Heart left ventricle (tissue), 16 donors: ENCODE measurements at places on chromosomes 12 and 14.

- no peak for DNase-seq
Measured at GRCh38 chr12:31353750-31354708, 28.1 kb upstream of the SINHCAF start.

- peak; percentile 29 for DNase-seq
Measured at GRCh38 chr12:117045160-117046010, 53.8 kb downstream of the TESC start.

DNA sequence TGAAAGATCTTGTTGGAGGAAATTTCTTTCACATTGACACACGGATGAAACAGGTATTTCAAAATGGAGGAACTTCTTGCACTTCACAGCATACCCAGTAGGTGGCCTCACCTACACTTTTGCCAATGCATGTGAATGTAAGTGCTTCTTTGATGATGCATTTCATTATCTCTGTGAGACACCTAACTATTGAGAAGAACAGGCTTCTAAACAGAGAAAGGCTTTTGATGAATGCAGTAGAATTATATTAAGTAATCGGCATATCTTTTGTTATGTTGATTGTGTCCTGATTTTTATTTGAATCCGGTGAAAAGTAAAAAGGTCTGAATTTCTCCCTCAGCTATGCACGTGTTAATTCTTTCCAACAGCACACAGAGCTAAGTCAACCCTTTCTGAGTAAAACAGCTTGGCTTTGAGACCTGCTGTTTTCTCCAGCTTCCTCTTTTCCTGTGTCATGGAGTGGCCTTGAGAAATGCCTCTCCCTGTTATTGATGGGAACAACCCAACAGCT lies 399.0 kb downstream of the NAV3 start:
- DNase-seq, result no peak

GRCh38 chr12:22051114-22051698 lies 5.2 kb downstream of the CMAS start:
- DNase-seq, result no peak

DNA sequence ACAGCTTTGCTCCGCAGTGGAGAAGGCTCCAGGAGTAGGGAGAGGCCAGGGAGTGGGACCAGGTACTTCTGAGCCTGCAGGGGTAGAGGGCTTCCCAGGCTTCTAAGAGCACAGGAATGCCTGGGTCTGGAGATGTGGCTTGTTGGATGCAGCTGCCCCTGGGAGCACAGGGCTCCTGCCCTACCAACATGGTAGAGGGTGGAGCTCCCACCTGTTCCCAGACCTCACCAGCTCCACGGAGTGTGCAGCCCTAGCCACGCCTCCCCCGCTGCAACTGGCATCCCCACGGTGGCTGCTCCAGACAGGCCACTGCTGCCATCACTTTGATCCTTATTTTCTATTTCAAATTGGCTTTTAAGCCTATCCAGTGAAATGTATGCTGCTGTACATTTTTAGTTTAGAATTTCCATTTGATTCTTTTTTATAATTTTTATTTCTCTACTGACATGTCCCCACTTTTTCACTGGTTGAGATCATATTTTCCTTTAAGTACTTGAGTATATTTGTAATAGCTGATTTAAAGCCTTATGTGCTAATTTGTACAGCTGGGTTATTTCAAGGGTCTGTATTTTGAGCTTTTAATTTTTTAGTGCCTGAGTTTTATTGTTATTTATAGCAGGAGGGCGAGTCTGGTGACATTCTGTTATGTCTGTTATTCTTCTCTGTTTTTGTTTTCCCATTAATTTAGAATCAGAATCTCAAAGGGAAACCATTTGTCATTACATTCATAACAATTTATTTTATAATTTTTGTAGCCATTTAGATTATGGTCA lies 78.0 kb downstream of the DERA start:
- DNase-seq, result no peak

GRCh38 chr12:74889563-74890236 lies 319.9 kb downstream of the KCNC2 start:
- DNase-seq, result no peak
